ENCODE measurements at places on chromosomes 2 and 18.

GRCh38 chr2:85033388-85033787 lies 62.4 kb downstream of the KCMF1 start:
- no peak overlapping the region for H3K27ac ChIP-seq
- no peaks in the 10 kb centered on the region for H3K27me3 ChIP-seq
- no peak overlapping the region for H3K4me3 ChIP-seq
- no peaks in the 10 kb centered on the region for H3K4me1 ChIP-seq
- H3K36me3 ChIP-seq, result no peaks in the 10 kb centered on the region

DNA sequence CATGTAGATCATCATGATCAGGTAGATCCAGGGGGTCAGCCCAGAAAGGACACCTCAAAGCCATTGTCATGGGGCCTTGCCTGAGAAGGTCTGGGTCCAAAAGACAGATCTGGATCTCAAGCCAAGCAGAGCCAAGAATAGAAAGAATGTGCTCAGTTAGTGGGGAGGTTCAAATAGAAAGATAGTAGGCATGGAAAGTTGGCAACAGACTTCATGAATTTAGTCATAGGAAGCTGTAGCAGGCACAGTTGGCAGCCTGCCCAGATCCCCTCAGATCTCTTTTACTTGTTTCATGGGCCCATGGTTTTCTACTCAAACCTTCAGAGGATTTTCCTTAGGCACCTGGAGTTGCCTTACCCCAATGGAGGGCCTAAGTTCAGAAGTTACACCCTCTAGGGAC lies 767.0 kb downstream of the SLC4A3 start:
- no peaks in the 10 kb centered on the region for H3K36me3 ChIP-seq
- H3K4me3 ChIP-seq, result no peak overlapping the region
- DNase-seq, result no peak
- no peak overlapping the region for H3K27ac ChIP-seq
- no peaks in the 10 kb centered on the region for H3K4me1 ChIP-seq

DNA sequence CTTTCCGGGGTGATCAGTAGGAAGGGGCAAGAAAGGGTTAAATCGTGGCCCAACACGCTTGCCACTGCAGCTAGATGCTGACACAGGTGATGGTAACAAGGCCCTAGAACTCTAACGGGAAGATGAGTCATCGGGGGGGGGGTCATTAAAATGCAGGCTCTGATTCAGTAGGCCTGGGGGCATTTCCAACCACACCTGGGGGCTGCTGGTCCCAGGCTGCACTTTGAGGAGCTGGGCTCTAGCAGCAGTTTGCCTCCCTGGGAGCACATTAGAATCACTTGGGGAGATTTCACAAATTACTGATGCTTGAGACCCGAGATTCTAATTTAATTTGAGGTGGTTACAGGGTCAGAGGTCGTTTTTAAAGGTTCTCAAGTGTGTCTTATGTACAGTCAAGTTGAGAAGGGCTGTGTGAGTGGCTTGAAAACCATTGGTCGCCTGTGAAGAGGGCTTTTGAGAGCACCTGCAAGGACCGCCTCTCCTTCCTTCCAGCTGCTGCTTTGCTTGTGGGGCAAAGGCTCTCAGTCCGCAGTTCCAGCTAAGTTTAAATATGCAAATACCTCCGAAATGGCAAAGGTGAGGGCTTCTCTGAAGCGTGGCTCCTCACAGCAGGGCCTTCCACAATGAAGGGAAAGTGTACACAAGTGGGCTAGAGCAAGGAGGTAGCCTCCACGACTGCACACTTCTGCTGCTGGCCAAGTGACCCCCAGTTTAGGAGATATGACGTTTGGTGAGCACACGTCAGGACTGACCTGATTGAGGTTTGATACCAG lies 128.0 kb upstream of the MSH6 start:
- no peak overlapping the region for H3K4me3 ChIP-seq
- H3K36me3 ChIP-seq, result no peaks in the 10 kb centered on the region
- no peaks in the 10 kb centered on the region for H3K27me3 ChIP-seq
- no peak for DNase-seq

DNA sequence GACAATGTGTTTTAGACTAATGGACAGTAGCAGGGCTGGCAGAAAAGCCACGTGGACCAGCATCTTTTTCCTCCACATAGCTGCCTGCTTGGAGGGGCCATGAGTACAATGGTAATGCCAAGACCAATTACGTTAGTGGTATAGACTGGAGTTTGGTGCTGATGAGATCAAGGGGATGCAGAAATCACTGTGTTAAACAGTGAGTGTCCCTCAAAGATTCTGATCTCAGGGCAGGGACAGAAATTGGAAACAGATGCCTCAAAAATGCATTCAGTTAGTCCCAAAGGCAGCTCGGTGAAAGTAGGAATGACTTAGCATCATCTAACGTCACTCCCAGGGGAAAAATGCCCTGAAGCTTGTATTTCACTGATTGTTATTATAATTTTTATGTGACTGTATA lies 72.4 kb downstream of the SLC16A14 start:
- no peaks in the 10 kb centered on the region for H3K36me3 ChIP-seq
- no peaks in the 10 kb centered on the region for H3K4me1 ChIP-seq
- DNase-seq, result no peak
- no peak overlapping the region for H3K4me3 ChIP-seq
- no peak overlapping the region for H3K27ac ChIP-seq

- H3K4me3 ChIP-seq, result no peak overlapping the region
- H3K27me3 ChIP-seq, result no peaks in the 10 kb centered on the region
- no peaks in the 10 kb centered on the region for H3K36me3 ChIP-seq
- H3K27ac ChIP-seq, result no peak overlapping the region
- no peaks in the 10 kb centered on the region for H3K4me1 ChIP-seq
These were observed 170.6 kb upstream of the SPHKAP start for GRCh38 chr2:228352048-228352447.

GRCh38 chr2:29011418-29012060 lies 30.4 kb downstream of the TOGARAM2 start:
- DNase-seq, result no peak
- no peaks in the 10 kb centered on the region for H3K27me3 ChIP-seq
- no peaks in the 10 kb centered on the region for H3K36me3 ChIP-seq
- no peak overlapping the region for H3K27ac ChIP-seq

DNA sequence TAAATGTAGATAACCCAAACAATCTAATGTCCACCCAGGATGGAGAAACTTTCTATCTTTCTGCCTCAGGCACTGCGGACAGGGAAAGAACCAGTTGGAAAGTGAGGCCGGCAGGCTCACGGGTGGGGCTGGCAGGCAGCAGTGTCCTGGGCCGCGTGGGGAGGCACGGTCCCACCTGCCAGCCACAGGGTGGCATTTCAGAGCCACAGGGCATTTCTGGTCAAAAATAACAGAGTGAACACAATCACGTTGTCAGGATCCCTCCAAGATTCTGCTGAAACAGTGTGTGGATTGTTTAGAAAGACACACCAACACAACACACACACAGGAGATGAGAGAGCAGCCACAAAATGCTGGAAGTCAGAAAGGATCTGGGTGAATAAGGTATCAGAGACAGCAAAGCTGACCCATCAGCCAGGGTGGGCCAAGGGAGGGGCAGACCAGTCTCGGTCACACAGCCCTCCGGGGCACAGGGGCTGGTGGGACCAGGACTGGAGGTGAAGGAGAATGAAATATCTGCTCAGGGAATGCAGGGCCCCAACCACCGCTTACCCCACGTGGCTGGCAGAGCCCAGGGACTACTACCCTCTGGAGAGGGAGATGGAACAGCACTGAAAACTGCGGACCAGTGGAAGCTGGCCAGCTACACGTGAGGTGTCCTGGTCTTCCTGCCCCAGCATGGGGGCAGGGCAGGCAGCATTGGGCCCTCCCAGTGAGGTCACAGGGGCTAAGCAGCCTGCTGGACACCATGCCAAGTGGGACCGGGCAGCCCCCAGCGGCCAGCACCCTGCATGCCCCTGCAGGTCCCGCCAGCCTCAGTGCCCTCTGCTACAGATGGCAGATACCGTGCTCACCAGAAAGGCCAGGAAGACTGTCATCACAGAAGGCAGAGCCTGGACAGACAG lies 173.9 kb downstream of the HDAC4 start:
- DNase-seq, result no peak
- no peak overlapping the region for H3K4me3 ChIP-seq
- peaks cover 13% of the 10 kb centered on the region for H3K4me1 ChIP-seq
- no peaks in the 10 kb centered on the region for H3K36me3 ChIP-seq

GRCh38 chr2:59746291-59746690 lies 807.2 kb downstream of the BCL11A start:
- no peaks in the 10 kb centered on the region for H3K4me1 ChIP-seq
- no peak for DNase-seq
- no peaks in the 10 kb centered on the region for H3K36me3 ChIP-seq
- H3K27ac ChIP-seq, result no peak overlapping the region
- no peaks in the 10 kb centered on the region for H3K27me3 ChIP-seq
- H3K4me3 ChIP-seq, result no peak overlapping the region

DNA sequence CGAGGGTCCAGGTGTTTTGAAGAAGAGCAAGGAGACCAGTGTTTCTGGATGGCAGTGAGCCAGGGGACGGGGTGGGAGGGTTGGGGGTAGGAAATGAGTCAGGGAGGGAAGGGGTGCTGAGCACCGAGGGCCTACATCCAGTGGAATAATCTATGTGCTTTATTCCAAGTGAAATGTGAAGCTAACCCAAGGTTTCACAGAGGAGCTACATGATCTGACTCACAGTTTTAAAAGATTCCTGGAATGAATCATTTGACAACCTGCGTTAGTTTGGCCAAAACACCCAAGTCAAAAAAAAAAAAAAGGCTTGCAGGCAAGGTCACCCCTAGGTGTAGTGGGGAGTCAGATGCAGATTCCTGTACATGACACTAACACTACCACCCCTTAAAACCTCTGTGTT lies 419.7 kb upstream of the MEX3C start:
- no peak overlapping the region for H3K27ac ChIP-seq
- no peak overlapping the region for H3K4me3 ChIP-seq
- DNase-seq, result no peak
- no peaks in the 10 kb centered on the region for H3K36me3 ChIP-seq
- H3K27me3 ChIP-seq, result no peaks in the 10 kb centered on the region
- no peaks in the 10 kb centered on the region for H3K4me1 ChIP-seq

- H3K27me3 ChIP-seq, result no peaks in the 10 kb centered on the region
- no peak overlapping the region for H3K4me3 ChIP-seq
These were observed 15.9 kb upstream of the CD28 start for GRCh38 chr2:203690441-203691047.

- H3K27ac ChIP-seq, result no peak overlapping the region
- H3K4me1 ChIP-seq, result no peaks in the 10 kb centered on the region
- DNase-seq, result no peak
- H3K27me3 ChIP-seq, result no peaks in the 10 kb centered on the region
- no peak overlapping the region for H3K4me3 ChIP-seq
- no peaks in the 10 kb centered on the region for H3K36me3 ChIP-seq
These were observed 162.3 kb downstream of the LAMA3 start for GRCh38 chr18:23851470-23852002.

DNA sequence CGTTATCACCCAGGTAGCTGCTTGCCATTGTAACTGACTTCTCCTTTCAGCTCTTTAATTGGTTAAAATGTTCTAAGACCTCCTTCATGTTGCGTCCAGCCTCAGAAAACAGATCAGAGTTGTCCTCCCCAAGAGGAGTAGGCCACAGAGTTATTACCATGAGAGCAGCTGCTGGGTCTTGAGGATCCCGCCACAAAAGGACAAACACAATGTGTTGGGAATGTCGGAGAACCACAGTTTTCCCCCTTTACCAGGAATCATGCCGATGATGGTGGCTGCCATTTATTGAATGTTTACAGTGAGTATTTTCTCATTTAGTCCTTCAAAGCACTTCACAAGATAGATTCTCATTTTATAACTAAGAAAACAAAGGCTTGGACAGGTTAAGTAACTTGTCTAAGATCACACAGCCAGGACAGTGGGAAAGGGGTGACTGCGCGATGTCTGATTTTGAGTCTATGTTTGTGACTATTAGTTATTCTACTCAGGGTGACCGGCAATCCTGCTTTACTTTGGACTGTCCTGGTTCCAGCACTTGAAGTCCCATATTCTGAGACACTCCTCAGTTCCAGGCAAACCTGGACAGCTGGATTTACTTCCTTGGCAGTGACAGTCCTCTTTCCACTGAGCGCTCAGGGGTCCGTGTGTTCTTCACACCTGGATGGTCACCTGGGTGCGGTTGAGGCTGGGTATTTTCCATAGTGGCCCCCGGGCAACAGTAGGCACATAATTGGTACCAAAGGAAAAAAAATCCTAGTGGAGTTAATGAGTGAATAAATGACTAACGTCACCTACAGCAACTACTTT lies 93.6 kb downstream of the LIPG start:
- no peaks in the 10 kb centered on the region for H3K4me1 ChIP-seq
- H3K36me3 ChIP-seq, result no peaks in the 10 kb centered on the region
- H3K27me3 ChIP-seq, result no peaks in the 10 kb centered on the region
- no peak overlapping the region for H3K4me3 ChIP-seq
- no peak for DNase-seq
- H3K27ac ChIP-seq, result no peak overlapping the region

GRCh38 chr18:9860682-9861081 lies 25.1 kb upstream of the TXNDC2 start:
- H3K27me3 ChIP-seq, result no peaks in the 10 kb centered on the region
- no peak for DNase-seq
- H3K4me3 ChIP-seq, result no peak overlapping the region
- H3K27ac ChIP-seq, result no peak overlapping the region
- no peaks in the 10 kb centered on the region for H3K36me3 ChIP-seq

DNA sequence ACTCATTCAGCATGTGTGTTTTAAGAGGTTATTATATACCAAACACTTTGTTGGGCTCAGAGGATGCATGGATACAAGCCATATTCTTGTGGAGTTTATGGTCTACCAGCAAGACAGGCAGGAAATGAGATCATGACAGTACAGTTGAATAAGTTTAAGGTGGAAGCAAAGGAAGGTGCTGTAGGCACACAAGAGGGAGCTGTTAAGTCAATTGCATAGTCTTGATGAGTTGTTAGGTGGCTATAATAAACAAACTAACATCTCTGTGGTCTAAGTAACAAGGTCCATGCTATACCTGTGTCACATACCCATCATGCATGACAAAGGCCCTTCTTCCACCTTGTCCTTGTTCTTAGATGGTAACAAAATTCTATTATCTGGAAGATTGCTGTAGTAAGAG lies 538.3 kb downstream of the CNTNAP5 start:
- DNase-seq, result peak; percentile 28
- no peak overlapping the region for H3K27ac ChIP-seq
- 0 out of 2 replicates have a peak, but pooled peaks cover 4% of the 10 kb centered on the region for H3K4me1 ChIP-seq
- H3K36me3 ChIP-seq, result no peaks in the 10 kb centered on the region

GRCh38 chr2:188524519-188525113 lies 232.9 kb downstream of the GULP1 start:
- H3K27me3 ChIP-seq, result no peaks in the 10 kb centered on the region
- H3K27ac ChIP-seq, result no peak overlapping the region
- no peaks in the 10 kb centered on the region for H3K36me3 ChIP-seq
- no peak overlapping the region for H3K4me3 ChIP-seq
- no peaks in the 10 kb centered on the region for H3K4me1 ChIP-seq

DNA sequence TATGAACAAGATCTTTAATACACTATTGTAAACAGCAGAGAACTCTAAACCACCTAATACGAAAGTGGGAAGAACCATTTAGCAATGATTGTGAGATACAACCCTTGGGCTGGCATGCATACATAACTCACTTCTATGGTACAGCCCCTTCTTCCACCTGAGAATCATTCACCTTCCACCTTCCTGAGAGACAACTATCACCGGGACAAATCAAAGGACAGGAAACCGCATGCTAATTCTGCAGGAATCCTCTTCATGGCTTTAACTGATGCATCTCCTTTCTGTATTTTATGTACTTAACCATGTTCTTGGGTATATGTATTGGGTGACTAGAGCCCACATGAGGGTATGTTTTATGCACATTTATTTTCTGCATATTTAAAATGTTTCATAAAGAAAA lies 123.2 kb downstream of the TRABD2A start:
- no peaks in the 10 kb centered on the region for H3K4me1 ChIP-seq
- DNase-seq, result no peak
- H3K27ac ChIP-seq, result no peak overlapping the region
- no peak overlapping the region for H3K4me3 ChIP-seq

GRCh38 chr2:17604050-17604449 lies 63.6 kb downstream of the VSNL1 start:
- H3K27ac ChIP-seq, result no peak overlapping the region
- H3K36me3 ChIP-seq, result no peaks in the 10 kb centered on the region
- no peaks in the 10 kb centered on the region for H3K4me1 ChIP-seq
- DNase-seq, result no peak
- H3K4me3 ChIP-seq, result no peak overlapping the region
